Tongue (tissue), 3 donors: ENCODE measurements at places on chromosomes 3 and 15. TPM values are rescaled to one million over a fixed set of nuclear protein-coding genes. Genes with fewer than 3 reads are reported as not detected.

Gene DUOXA1
- 22.2 TPM for total RNA-seq

DNA sequence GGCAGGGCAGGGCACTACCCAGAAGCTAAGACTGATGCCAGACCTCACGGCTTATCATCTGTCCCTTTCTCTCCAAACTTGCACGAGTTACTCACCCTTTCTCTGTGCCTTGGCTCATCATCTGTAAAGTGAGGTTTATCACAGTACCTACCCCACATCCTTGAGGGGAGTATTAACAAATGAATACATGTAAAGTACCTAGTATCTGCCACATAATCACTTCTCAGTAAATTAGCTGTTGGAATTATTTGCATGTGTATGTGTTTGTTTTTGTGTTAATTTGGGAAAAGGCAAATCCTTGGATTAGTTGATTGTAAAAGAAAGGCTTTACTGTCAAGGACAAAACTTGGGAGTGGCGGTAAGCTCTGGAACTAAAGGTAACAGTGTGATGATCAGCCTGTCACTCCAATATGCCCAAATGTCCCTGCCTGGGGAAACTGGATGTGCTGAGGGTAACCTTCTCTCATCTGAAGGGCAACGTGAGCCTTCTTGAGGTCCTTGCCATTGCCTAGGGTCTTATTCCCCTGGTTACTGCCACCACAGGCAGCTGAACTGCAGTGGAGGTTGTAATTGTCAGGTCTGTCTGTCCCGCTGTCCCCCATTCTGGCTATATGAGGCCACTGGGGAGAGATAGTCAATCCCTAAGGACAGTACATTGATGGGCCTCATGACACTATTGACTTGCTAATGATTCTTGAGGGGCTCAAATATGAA is 269.4 kb downstream of the CLSTN2 start:
- no peak for DNase-seq

GRCh38 chr3:152089528-152089927 is 179.2 kb upstream of the MBNL1 start:
- no peak for DNase-seq

GRCh38 chr3:16910207-16910606 is 25.5 kb downstream of the PLCL2 start:
- DNase-seq, result no peak

Gene FSTL1
- total RNA-seq, result 799 TPM

- DNase-seq, result no peak
These were observed 68.9 kb downstream of the CHRNA7 start for GRCh38 chr15:32099097-32099785.

GRCh38 chr3:124076235-124076634 is 84.3 kb upstream of the ROPN1 start:
- DNase-seq, result peak; percentile 44

- peak; percentile 71 for DNase-seq
These were observed 281.9 kb upstream of the ONECUT1 start for GRCh38 chr15:53072077-53072476.

Gene CGNL1
- 20.6 TPM for total RNA-seq

DNA sequence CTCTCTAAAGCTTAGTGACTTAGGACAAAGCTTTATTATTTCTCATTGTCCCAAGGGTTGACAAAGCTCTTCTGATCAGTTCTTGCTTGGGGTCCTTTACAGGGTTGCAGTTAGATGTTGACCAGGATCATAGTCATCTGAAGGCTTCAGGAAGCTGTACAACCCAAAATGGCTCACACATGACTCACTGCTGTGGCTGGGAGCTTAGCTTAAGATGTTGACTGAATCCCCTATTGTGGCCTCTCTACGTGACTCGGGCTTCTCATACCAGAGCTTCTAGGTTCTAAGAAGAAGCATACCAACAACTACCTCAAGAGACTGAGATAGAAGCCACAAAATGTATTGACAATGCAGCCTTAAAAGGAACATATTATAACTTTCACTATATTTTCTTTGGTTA is 569.6 kb upstream of the ROBO2 start:
- DNase-seq, result no peak

Gene SCN11A
- total RNA-seq, result 2.3 TPM

Gene ERICH6
- total RNA-seq, result not detected

GRCh38 chr3:103847081-103848062 is 1412.6 kb downstream of the ZPLD1 start:
- no peak for DNase-seq

GRCh38 chr15:39151545-39151944 is 429.3 kb upstream of the THBS1 start:
- no peak for DNase-seq

GRCh38 chr15:92077353-92078085 is 224.0 kb downstream of the SLCO3A1 start:
- DNase-seq, result peak; percentile 80
